ENCODE measurements at places on chromosomes 12 and 14.

DNA sequence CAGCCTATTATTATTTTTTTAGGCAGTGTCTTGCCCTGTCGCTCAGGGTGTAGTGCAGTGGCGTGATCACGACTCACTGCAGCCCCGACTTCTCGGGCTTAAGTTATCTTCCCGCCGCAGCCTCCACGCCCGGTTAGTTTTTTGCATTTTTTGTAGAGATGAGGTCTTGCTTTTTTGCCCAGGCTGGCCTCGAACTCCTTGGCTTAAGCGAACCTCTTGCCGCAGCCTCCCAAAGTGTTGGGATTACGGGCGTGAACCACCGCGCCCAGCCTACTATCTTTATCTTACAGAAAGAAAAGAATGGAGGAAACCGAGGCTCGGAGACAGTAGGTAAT is 507 bp upstream of the PTPN11 start:
- DNase-seq = no peak

DNA sequence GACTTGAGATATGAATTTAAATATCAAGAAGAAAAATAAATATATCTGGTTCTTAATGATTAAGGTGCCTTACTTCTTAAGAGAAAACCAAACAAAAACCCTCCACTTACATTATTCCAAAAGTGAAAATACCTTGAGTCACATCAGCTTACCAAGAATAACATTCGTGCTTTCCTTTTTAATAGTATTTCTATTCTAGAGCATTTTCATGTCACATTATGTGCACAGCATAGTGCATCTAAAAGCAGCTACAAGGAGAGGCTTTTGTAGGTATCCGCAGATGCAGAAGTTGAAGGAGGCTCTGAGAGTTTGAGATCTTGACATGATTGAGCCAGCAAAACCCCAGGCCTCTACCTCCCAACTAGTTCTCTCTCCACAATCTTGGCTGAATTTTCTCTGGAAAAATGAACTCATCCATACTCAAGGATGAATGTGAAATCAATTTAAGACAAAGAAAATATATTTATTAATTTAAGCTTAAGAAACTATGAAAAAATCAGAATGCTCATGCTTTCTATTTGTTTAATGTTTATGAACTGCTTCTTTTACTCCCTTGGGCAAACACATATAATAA is 275.0 kb downstream of the AKAP6 start:
- no peak for DNase-seq

DNA sequence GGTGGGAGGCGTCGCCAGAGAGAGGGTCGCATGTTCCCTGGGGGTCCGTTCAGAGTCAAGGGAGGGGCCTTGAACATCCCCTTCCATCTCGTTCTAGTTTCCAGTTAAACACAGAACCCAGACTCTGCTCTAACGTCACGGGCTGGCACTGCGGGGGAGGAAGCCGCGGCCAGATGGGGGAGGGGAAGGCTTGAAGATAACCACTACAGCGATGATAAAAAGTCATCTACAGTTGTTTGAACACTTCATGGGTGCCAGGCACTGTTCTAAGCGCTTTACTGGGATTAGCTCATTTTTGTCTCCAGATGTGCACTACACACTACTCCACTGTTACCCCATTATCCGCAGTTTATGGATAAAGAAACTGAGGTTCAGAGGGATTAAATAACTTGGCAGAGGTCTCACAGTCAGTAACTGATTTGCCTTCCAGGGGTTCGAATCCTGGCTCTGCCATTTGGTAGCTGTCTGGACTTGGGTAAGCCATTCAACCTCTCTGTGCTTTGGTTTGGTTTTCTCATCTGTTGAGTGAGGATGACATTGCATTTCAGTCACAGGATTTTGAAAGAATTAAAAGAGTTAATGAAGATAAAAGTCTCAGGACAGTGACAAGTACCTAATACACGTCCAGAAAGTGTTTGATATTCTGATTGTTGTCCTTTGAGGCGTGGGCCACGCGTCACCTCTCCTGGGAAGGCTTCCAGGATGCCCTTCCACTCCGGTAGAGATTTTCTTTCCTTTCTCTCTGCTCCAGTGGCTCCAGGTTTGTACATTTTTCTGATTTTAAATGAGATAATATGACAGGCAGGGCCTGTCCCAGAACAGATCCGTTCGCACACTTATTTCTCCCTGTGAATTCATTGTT is 798 bp upstream of the RASAL1 start:
- DNase-seq = peak; percentile 42

- DNase-seq = no peak
Measured at GRCh38 chr14:45893127-45893526, 640.1 kb upstream of the MIS18BP1 start.

DNA sequence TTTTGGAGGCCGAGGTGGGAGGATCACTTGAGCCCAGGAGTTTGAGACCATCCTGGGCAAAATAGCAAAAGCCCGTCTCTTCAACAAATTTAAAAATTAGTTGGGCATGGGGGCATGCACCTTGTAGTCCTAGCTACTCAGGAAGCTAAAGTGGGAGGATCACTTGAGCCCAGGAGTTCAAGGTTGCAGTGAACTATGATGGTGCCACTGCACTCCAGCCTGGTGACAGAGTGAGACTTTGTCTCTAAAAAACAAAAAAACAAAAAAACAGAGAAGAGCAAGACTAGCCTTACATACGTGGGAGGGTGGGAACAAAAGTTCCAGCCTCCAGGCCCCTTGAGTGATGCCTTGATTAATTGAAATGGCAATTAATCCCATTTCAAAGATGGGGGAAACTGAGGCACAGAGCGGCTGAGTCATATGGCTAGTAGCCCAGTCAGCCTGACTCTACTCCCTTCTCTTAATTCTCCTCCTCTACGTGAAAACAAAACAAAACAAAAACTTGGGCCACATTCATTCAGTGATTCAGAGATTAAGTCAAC is 3.3 kb upstream of the FAM222A start:
- DNase-seq = no peak

DNA sequence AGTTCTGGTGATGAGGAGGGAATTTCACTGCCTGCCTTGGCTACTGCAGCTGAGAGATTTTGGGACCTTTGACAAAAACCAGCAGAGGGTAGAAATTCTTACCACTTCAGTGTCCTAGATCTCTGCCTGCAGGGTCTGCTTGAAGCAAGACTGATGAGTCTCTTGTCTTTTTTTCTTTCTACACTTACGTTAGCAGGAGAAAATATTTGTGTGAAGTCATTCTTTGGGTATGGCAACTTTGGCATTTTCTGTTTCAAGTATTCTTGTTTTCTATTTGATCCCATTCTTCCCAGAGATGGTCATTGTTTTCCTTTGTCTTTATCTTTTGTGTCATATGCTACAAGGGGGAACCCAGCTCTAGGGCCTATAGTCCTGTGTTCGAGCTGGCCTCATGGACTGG is 65.6 kb upstream of the FERMT2 start:
- no peak for DNase-seq

- peak; percentile 64 for DNase-seq
Measured at GRCh38 chr14:71400871-71401321, 493.6 kb downstream of the PCNX1 start.

DNA sequence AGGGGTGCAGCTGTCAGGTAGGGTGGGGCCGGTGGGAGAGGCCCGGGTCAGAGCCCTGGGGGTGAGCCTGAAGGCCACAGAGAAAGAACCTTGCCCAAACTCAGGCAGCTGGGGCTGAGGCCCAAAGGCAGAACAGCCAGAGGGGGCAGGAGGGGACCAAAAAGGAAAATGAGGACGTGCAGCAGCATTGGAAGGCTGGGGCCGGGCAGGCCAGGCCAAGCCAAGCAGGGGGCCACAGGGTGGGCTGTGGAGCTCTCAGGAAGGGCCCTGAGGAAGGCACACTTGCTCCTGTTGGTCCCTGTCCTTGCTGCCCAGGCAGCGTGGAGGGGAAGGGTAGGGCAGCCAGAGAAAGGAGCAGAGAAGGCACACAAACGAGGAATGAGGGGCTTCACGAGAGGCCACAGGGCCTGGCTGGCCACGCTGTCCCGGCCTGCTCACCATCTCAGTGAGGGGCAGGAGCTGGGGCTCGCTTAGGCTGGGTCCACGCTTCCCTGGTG is 10.5 kb downstream of the MMP14 start:
- DNase-seq = no peak

DNA sequence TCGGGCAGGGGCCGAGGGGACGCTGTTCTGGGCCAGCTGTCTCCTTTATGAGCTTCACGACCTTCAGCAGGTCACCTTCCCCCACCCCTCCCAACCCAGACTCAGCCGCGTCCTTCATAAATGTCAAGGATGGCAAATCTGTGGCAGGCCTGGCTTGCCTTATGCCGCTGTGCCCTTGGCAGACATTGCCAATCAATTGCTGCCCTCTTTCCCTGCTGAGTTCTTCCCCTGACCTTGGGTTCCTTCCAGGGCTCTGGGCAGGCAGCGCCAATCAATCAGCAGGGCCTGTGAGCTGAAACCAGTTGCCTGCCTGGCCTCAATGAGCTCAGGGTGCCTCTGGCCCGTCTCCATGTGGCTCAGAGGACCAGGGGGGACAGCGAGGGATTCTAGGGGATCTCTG is 7.7 kb downstream of the FAM222A start:
- no peak for DNase-seq

Data from T-helper 2 cell (primary cell).